Ureter (tissue), 1 donor: ENCODE measurements at places on chromosomes 6 and 20. TPM values are rescaled to one million over a fixed set of nuclear protein-coding genes. Genes with fewer than 3 reads are reported as not detected.

POU5F1 gene
- 9.5 TPM for total RNA-seq

ROS1 gene
- total RNA-seq, result 0.05 TPM

CASS4 gene
- total RNA-seq, result 0.91 TPM

SAMD3 gene
- total RNA-seq, result 1.9 TPM

SEMG1 gene
- total RNA-seq, result not detected

C2 gene
- total RNA-seq, result 17.1 TPM

UBD gene
- total RNA-seq, result 8.8 TPM

KCNK16 gene
- not detected for total RNA-seq

VWA7 gene
- 5.5 TPM for total RNA-seq

ZNF391 gene
- 8.0 TPM for total RNA-seq

SERPINB1 gene
- total RNA-seq, result 43.8 TPM

EEF1A2 gene
- 20.2 TPM for total RNA-seq

NT5E gene
- 22.8 TPM for total RNA-seq

NMBR gene
- not detected for total RNA-seq

SOX4 gene
- 30.3 TPM for total RNA-seq

ZGPAT gene
- 29.4 TPM for total RNA-seq

IRF4 gene
- total RNA-seq, result 12.1 TPM

CTAGE9 gene
- not detected for total RNA-seq

DACT2 gene
- 0.94 TPM for total RNA-seq

CEP85L gene
- total RNA-seq, result 34.5 TPM

SAMD10 gene
- total RNA-seq, result 17.4 TPM

EYA4 gene
- total RNA-seq, result 4.1 TPM

LINC00237 gene
- not detected for total RNA-seq

PROKR2 gene
- not detected for total RNA-seq
